ENCODE measurements at places on chromosomes 3 and 15. TPM values are rescaled to one million over a fixed set of nuclear protein-coding genes. Genes with fewer than 3 reads are reported as not detected.

KIF7 gene
- total RNA-seq, result 0.21 TPM

CFAP91 gene
- 0.21 TPM for total RNA-seq

ANKRD34C gene
- not detected for total RNA-seq

LRRC34 gene
- total RNA-seq, result 0.73 TPM

ANKUB1 gene
- total RNA-seq, result not detected

LTK gene
- total RNA-seq, result 1.6 TPM

GOLGA8G gene
- total RNA-seq, result not detected

ISLR2 gene
- total RNA-seq, result not detected

EPHA6 gene
- total RNA-seq, result not detected

ZBTB20 gene
- 38.2 TPM for total RNA-seq

ACVR2B gene
- 2.6 TPM for total RNA-seq

PLXNB1 gene
- total RNA-seq, result 0.63 TPM

GRIP2 gene
- not detected for total RNA-seq

WDR93 gene
- total RNA-seq, result not detected

SERPINI2 gene
- not detected for total RNA-seq

PLCH1 gene
- 0.94 TPM for total RNA-seq

B3GNT5 gene
- total RNA-seq, result 37.6 TPM

SCN11A gene
- total RNA-seq, result under 0.01 TPM

XYLB gene
- total RNA-seq, result 0.63 TPM

ZPLD1 gene
- not detected for total RNA-seq

EOMES gene
- total RNA-seq, result 3.4 TPM

ABTB1 gene
- 27.3 TPM for total RNA-seq

DLEC1 gene
- 1.7 TPM for total RNA-seq

TRH gene
- 0.10 TPM for total RNA-seq

ACKR4 gene
- 0.31 TPM for total RNA-seq

BTLA gene
- total RNA-seq, result 18.1 TPM

SLC12A8 gene
- not detected for total RNA-seq

MYO5C gene
- total RNA-seq, result 1.2 TPM

CCR3 gene
- 0.52 TPM for total RNA-seq

APBA2 gene
- 78.6 TPM for total RNA-seq

FAM107A gene
- not detected for total RNA-seq

CCR8 gene
- 2.2 TPM for total RNA-seq

CAPN3 gene
- total RNA-seq, result 4.1 TPM

NEDD4 gene
- total RNA-seq, result 2.6 TPM

CELSR3 gene
- total RNA-seq, result 2.6 TPM

PRR20G gene
- total RNA-seq, result not detected

INKA1 gene
- total RNA-seq, result 1.5 TPM

PPARG gene
- 1.9 TPM for total RNA-seq

DUOXA2 gene
- total RNA-seq, result not detected

HIGD2B gene
- total RNA-seq, result 0.63 TPM

TPRG1 gene
- total RNA-seq, result 2.4 TPM

STXBP5L gene
- total RNA-seq, result not detected

All from mononuclear cell (primary cell).